NCI-H2029 (cell line): ENCODE measurements at places on chromosomes 3 and 15.

DNA sequence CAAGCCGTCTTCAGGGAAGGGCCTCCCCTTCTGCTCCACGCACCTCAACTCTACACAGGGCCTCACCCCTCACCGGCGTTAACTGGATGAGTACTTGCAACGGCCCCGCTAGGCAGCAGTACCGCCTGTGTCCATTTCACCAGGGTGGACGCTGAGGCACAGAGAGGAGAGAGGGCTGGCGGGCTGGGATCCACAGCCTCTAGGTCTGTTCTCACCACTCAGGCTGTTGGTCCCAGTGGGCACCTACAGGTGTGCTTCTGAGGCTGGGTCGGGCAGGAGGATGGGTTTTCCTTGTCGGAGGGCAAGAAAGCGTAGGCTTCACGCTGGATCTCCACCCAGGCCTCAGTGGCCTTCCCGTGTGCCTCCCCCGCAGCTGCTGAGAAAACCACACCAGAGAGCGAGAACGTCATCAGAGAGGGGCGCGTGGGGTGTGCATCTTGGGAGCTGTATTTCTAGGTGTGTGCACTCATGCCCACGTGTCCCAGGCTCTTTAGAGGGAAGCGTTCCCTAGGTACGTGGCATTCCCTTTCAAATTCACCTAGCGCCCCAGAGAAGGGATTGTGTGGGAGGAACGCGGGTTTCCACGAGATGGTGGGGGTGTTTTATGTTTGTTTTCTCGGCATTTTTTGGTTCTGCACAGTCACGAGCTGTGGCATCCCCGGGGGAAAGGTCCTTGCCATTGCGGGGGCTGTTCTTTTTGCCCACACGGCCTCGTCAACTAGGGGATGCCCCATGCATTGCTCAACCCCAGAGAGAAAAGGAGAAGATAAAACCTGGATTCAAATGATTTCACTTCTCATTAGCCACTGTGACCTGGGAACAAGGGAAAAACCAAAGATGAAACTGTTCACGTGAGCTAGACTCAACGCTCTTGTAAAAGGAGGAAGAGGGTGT lies 67.7 kb downstream of the MGLL start:
- no peak for DNase-seq

DNA sequence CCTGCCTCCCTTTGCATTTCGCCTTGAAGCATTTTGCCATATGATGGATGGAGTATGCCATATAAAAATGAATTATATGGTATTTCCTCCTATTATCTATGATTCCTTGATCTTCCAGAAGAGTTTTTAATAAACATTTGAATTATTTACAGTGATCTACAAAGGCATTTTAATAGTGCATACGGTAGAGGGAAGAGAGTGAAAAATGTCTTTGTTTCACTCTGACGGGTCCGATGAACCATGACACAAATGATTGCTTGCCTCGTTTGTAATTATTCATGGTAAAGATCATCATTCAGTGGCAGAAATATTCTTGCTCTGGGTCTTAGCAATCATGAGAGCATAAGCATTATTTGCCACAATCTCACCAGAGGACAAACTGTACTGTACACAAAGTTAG lies 1010.9 kb downstream of the NTRK3 start:
- DNase-seq = no peak

DNA sequence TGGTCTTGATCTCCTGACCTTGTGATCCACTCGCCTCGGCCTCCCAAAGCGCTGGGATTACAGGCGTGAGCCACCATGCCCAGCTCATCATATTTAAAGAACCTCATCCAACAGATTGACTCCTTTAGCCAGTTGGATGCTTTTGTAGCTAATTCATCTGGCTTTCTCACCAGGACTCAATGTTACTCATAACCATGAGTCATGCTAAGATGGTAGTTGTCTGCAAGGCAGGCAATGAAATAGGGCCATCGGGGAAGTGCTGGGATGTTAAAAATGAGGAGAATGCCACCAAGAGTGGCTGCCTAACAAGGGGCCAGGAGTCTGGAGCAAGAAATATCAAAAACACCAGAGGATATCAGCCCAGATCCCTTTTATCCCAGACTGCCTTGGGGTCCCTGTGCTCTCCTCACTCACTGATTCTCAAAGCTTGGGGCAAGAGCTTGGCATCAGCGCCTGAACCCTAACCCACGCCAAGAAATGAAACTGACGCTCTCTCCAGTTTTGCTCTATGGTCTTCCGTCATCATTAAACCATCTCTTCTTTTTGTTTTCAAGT lies 7.4 kb upstream of the PCOLCE2 start:
- DNase-seq = no peak

DNA sequence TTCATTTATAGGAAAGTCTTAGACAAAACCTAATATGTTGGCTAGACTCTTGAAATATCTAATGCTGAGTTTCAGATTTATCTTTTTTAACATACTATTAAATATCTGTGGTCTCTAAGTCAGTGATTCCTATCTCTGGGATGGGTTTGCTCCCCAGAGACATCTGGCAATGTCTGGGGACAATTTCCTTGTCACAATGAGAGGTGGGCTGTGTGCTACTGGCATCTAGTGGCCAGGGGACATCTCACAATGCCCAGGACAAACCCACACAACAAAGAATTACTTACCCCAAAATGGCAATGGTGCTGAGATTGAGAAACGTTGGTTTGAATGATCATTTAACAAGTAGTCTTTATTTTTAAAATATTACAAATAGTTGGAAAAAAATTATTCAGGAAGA lies 602.1 kb downstream of the MAGI1 start:
- DNase-seq = no peak

- DNase-seq = no peak
Observed at GRCh38 chr3:172506094-172506493, 17.1 kb downstream of the TNFSF10 start.

DNA sequence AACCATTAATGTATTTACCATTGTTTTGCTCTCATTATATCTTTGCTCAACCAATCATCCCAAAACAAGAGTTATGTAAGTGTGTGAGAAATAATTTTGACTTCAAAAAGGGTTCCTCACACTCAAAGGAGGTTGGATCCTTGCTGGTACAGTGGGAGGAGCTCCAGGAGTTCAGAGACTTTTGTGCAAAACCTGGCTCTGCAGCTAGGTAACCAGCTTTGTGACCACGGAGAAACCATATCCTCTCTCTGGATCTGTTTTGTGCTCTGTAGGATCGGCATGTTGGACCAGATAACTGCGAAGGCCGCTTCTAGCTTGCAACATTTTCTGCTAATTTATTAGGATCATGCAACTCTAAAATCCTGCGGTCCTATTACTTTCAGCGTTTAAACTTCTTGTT lies 128.6 kb upstream of the LIPC start:
- no peak for DNase-seq

DNA sequence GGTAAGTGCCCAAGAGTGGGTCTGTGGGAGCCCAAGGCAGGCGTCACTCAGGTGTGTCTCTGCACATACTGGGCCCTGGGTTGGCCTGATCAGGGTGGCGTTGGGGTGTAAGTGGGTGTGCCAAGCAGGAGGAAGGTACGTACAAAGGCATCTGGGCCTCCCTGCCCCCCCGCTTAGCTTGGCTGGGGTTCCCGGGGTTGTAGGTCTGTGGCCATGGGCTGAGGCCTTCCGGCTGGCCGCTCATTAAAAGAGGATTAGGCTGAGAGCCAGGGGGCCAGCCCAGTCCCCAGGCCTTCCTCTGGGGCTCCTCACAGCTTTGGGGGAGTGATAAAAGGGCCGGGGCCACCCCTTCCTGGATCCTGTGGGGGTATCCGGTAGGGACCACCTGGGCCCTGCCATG lies 13.3 kb downstream of the SEMA3F start:
- no peak for DNase-seq

- no peak for DNase-seq
Observed at GRCh38 chr3:152232679-152233078, 36.0 kb upstream of the MBNL1 start.

- no peak for DNase-seq
Observed at GRCh38 chr3:64234571-64234970, 9.3 kb upstream of the PRICKLE2 start.

GRCh38 chr3:23706111-23706510 lies 99.6 kb upstream of the UBE2E1 start:
- no peak for DNase-seq

GRCh38 chr3:188869628-188870027 lies 302.1 kb upstream of the TPRG1 start:
- DNase-seq = no peak

- DNase-seq = no peak
Observed at GRCh38 chr3:195065142-195065863, 205.7 kb downstream of the XXYLT1 start.

DNA sequence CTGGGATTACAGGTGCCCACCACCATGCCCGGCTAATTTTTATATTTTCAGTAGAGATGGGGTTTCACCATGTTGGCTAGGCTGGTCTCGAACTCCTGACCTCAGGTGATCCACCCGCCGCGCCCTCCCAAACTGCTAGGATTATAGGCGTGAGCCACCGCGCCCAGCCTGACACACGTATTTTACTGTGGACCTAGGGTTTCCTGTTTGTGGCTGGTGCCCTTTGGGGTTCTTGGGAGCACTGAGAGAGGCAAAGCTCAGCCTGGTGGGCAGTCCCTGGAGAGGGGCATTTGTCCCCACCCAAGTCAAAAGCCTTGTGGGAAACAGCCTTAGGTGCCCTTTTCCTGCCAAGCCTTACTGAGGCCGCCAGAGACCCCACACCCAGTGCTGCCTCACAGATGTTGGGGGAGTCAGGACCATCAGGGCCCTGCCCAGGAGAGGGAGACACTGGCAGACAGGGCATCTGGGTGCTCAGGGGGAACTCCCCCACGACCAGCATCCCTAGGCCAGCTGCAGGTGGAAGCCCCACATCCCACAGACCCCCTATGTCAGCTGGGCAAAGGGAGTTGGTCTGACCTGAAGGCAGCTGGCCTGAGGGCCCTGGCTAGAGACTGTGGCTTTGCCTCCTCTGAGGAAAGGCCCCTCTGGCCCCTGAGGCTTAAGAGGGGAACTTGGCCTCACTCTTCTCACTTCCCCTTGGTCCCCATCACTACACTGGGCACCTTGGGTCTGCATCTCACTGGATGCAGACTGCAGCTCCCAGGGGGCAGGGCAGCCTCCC lies 35.1 kb downstream of the DNAH1 start:
- DNase-seq = no peak

GRCh38 chr3:149969110-149969939 lies 1.4 kb downstream of the PFN2 start:
- no peak for DNase-seq

DNA sequence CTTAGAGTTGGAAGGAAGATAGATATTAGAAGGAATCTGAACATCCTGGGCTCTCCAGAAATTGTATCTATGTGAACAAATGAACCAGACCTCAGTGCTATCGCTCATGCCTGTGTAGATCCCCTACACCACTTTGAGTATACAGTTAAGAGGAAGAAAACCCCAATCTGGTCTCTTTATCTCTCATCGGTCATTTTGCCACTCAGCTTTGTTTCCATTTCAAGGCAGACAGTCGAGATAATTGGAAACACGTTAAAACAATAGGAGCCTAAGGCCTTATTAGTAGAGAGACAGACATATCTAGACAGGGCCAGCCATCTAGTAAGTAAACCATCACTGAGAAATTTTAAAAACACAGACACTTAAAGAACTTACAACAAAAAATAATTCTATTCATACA lies 101.6 kb downstream of the MYLK start:
- no peak for DNase-seq

DNA sequence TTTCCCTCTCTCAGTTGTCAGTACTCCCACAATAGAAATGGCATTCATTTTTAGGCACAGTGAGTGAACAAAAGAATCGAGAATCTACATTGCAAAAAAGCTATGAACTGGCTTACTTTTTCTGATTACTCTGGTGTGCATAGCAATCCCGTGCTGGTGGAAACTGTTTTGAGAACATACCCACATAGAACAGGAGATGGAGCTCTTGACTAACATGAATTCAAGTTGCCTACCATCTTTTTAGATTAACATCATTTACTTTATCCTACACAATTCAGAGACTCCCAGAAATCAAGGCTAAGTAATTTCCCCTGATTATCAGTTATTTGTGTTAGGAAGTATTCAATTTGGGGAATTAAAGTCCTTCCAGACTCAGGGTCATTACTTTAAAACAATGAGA lies 326.6 kb downstream of the ARPP21 start:
- peak; percentile 33 for DNase-seq

GRCh38 chr3:34808287-34808686 lies 831.0 kb upstream of the ARPP21 start:
- DNase-seq = no peak

DNA sequence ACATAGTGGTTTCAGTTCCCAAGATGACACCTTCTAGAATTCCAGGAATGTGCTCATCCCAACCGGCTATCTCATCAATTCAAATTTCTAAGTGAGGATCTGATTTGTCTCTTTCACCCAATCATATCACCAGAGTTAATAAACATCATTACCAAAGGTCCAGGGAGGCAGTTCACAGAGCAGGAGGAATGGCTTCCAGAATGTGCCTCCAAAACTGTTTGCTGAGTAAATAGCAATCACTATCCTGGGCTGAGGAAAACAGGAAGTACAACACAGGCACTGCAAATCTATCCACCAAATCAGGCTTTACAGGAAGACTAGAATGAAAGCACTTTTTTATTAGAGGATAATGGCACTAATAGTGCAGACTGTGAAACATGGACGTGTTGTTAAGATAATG lies 61.5 kb downstream of the OSBPL10 start:
- peak; percentile 11 for DNase-seq

GRCh38 chr3:113498221-113499005 lies 16.5 kb downstream of the SPICE1 start:
- DNase-seq = no peak

- no peak for DNase-seq
Observed at GRCh38 chr3:143849854-143850549, 1.7 kb upstream of the SLC9A9 start.

GRCh38 chr15:65386886-65387285 lies 9.1 kb upstream of the IGDCC3 start:
- no peak for DNase-seq

- no peak for DNase-seq
Observed at GRCh38 chr3:55620351-55621025, 133.4 kb upstream of the WNT5A start.

DNA sequence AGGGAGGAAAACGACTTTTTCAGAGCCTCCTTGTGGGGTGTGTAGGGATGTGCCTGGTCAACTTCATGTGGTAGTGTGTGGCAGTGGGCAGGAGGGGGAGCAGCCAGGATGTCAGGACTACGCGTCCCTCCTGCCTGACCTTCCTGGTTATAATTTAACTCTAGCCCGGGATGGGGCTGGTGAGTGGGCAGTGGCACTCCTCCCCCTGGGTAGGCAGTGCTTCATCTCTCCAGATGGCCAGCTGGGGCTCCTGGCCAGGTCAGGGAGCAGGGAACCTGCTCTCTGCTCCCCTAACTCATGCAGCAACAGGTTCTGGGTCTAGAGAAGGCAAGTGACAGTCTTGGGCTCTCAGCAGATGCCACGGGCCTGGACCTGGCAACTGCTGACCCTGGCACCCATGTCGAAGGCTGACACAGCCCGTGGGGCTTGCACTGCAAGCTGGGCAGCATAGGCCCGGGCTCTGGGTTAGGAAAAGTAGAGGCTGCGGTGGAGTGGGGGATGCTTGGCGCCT lies 2.6 kb downstream of the ITIH4 start:
- no peak for DNase-seq

DNA sequence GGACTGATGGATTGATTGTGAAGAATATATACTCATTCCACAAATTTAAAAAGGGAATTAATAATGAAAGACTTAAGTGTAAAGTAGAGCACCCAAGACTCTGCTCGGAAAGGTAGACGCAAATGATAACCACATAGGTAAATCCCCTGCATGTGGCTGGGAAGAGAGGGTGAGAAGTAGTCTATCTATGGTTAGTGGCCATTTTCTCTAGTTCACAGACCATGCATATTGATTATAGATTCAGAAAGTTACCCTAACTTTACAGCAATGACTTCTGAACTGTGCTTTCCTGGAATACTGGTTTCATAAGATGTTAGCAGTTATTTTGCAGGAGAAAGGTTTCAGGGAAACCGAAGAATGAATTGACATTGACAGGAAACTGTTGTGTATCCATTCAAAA lies 51.7 kb downstream of the CASR start:
- no peak for DNase-seq
